ENCODE measurements at places on chromosomes 5 and 9. TPM values are rescaled to one million over a fixed set of nuclear protein-coding genes. Genes with fewer than 3 reads are reported as not detected.

C1QTNF2 gene
- total RNA-seq, result 0.15 TPM

OLFM1 gene
- total RNA-seq, result 3.5 TPM

IFNA13 gene
- not detected for total RNA-seq

PLAC8L1 gene
- total RNA-seq, result 2.6 TPM

GALNT12 gene
- 31.2 TPM for total RNA-seq

CDX1 gene
- not detected for total RNA-seq

DNA sequence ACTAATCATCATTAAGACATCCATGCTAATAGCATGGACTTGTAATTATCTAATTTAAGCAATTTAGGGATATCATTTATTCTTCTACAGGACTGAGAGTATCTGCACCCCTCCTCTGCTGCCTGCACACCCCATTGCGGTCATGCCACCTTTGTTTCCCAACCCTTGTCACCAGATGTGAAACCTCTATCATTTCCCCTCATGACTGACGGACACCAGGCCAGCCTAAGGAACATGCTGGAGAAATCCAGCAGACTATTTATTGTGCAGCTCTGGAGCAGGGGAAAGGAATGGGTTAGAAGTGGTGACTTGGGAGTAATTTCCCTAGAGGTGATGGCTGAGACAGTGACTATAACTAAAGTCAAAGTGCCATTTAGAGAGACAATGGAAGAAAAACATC is 40.7 kb downstream of the UGCG start:
- no peak for DNase-seq

- DNase-seq, result no peak
Measured at GRCh38 chr5:26486631-26487030, 551.8 kb downstream of the CDH9 start.

- no peak for DNase-seq
Measured at GRCh38 chr9:131555841-131556673, 10.7 kb downstream of the PRRT1B start.

DNA sequence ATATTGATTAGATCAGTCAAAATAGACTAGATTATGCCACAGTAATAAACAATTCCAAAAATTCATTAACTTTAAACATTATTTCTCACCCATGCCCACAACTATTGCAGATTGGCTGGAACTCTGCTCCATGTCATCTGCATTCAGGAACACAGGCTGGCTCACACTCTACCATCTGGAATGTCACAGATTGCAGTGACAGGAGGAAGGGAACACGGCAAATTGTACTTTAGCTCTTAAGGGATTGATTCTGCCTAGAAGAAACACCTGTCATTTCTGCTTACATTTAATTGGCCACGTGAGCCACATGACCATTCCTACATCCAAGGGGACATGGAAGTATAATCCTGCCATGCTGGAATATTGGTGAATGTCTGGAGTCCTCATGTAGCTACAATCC is 54.4 kb downstream of the ATPSCKMT start:
- no peak for DNase-seq

- DNase-seq, result no peak
Measured at GRCh38 chr9:134459164-134459563, 132.9 kb downstream of the RXRA start.

DNA sequence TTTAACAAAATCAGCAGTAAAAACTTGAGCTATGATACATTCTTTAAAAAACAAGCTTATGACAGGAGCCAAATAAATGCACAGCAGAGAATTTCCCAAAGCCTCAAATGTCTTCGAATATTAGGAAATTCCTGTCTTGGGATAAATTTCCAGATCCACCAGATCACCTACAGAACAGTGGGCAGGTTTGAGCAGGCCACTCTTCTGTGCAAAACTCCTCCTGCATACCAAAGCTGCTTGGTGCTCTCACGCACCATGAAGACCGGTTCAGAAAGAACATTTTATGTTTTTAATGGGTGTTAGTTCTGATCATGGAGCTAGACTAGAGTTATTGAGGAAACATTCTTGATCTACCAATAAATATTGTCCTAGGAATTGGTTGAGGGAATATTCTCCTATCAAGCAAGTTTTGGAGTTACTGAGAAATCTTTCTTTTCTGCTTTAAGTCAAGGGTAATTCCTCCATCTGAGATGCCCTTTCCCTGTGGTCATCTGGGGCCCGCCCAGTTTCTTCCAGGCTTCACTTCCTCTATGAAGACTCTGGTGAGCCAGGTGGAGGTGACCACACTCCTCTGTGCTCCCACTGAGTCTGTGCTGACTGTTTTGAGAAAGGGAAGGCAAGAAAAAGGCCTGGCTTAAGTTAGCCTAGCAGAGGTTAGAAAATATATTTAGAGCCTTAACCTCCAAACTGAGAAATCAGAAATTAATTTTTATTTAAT is 17.9 kb downstream of the TNFSF15 start:
- no peak for DNase-seq

- DNase-seq, result no peak
Measured at GRCh38 chr9:86665416-86665815, 281.9 kb downstream of the GAS1 start.

DNA sequence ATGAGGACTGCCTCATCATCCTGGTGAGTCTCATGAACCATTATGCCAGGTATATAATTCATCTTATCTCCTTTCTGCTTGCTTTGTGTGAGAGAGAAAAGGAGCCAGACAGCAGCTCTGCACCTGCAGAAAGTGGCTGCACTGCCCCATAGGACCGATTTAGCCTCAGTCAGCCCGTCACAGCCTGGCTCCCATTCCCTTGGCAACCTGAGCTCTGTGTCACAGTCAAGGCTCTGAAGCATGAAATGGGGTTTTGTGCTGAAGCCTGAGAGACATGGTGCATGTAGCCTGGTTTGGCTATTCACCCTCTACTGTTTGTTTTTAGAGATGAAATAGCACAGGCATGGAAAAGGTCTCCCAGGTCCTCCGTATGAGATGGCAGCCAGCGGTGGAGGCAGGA is 198.3 kb downstream of the KCTD16 start:
- DNase-seq, result no peak

GRCh38 chr5:108295578-108296368 is 86.1 kb downstream of the FBXL17 start:
- no peak for DNase-seq

GRCh38 chr5:95842854-95843544 is 20.5 kb upstream of the GLRX start:
- DNase-seq, result no peak

- no peak for DNase-seq
Measured at GRCh38 chr9:123096987-123097386, 63.5 kb downstream of the GPR21 start.
